Heart left ventricle (tissue), 16 donors: ENCODE measurements at places on chromosomes 5 and 9. TPM values are rescaled to one million over a fixed set of nuclear protein-coding genes. Genes with fewer than 3 reads are reported as not detected.

- no peak for DNase-seq
These were observed 70.2 kb downstream of the SUSD1 start for GRCh38 chr9:112104901-112105300.

DNA sequence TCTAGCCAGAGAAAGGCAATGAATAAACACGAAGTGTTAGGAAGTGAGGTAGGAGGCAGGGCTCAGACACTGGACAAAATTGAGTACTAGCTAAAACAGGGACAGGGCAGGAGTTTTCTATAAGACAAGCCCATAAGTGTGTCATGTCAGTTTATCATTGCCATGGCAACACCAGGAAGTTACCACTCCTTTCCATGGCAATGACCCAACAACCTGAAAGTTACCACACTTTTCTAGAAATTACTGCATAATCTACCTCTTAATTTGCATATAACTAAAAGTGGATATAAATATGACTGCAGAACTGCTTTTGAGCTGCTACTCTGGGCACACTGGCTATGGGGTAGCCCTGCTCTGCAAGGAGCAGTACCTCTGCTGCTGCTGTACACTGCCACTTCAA lies 442.5 kb upstream of the COX7C start:
- no peak for DNase-seq

DNA sequence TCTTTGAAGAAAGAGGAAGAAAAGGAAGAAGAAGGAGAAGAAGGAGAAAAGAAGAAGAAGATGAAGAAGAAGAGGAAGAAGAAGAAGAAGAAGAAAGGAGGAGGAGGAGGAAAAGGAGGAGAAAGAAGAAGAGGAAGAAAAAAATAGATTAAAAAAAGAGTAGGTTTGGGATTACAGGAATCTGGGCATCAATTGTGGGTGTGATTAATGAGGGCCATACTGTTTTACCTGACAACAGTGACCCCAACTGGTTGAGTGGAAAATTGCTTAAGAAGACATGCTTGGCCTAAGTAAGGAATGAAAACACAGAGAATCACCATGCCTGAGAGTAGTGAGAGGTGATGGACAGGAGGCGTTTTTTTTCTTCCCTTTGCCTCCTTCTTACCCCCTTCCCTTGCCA lies 114.6 kb downstream of the FAM170A start:
- no peak for DNase-seq

DNA sequence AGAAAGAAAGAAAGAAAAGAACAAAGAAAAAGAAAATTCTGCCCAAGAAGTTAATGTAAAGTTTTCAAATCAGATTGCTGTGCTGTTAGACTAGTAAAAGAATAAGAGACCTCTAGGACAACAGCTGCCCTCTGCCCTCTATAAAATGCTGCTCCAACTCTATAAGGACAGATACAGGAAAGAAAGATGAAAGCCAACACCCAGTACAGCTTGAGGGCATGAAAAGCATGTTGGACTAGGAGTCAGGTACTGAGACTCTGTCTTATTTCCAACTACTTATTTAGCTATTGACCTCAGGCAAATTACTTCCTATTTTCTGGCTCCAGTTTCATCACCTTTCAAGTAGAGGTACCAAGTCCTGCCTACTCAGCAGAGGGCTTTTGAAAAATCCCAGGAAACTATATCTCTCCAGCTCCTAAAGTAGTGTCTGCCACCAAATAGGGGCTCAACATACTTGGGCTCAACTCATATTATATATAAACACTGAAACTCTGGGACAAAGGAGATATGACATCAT lies 5.7 kb downstream of the HBEGF start:
- DNase-seq: no peak

The CDO1 gene
- polyA plus RNA-seq: 6.4 TPM

The MYOZ3 gene
- polyA plus RNA-seq: 4.6 TPM

The WNT8A gene
- polyA plus RNA-seq: not detected

The TMEM171 gene
- polyA plus RNA-seq: not detected

The STK32A gene
- 0.15 TPM for polyA plus RNA-seq
